ENCODE measurements at places on chromosomes 7 and 10. TPM values are rescaled to one million over a fixed set of nuclear protein-coding genes. Genes with fewer than 3 reads are reported as not detected.
A peak's percentile ranks its signal among the peaks of the same experiment; 100 is the strongest.

The ACTL6B gene
- 1.4 TPM for polyA plus RNA-seq

The GNGT1 gene
- polyA plus RNA-seq: not detected

The NPC1L1 gene
- polyA plus RNA-seq: not detected

The FAM25G gene
- not detected for polyA plus RNA-seq

The TAS2R5 gene
- polyA plus RNA-seq: not detected

The LIPF gene
- polyA plus RNA-seq: 36,465 TPM

The ABCB4 gene
- polyA plus RNA-seq: not detected

The HOXA5 gene
- polyA plus RNA-seq: 12.8 TPM

The AKR1D1 gene
- polyA plus RNA-seq: not detected

The SPDYE2 gene
- polyA plus RNA-seq: not detected

The PRSS37 gene
- polyA plus RNA-seq: not detected

The TDRD1 gene
- polyA plus RNA-seq: 0.06 TPM

DNA sequence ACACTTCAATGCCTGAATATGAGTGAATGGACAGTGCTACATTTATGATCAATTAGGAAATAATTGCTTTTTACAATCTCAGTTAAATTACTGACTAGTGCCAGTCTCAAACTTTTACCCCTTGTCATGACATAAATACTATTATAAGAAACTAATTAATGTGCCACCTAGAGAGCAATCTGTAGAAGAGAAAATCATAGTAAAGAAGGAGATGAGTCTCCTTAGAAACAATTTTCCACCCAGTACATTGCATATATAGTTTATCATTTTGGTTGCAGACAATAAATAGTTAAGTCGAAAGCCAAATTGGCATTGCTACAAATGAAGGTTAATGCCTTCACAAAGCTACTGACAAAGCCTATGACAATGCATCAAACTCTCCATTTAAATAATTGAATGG lies 68.6 kb downstream of the SLC13A1 start:
- H3K4me1 ChIP-seq: no peaks in the 10 kb centered on the region
- H3K27me3 ChIP-seq: no peaks in the 10 kb centered on the region
- no peak overlapping the region for H3K4me3 ChIP-seq
- no peak for DNase-seq
- no peak overlapping the region for H3K27ac ChIP-seq

DNA sequence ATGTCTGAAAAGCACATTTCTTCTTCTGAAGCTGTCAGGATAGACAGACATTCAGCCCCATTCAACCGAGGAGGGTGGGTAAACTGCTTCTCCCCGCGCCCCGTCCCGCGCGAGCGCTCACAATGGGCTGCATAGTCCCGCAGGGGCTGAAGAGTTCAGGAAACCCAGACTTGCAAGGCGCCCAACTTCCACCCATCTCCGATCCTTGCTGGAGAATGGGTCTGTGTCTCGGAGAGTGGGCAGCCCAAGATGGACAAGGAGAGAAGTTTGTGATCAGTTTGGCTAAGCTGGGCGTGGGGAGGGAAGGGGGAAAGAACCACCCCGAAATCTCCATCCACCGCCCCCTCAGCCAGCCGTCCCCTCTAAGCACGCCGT lies 686 bp downstream of the AASS start:
- H3K27me3 ChIP-seq: no peaks in the 10 kb centered on the region
- H3K36me3 ChIP-seq: no peaks in the 10 kb centered on the region
- H3K27ac ChIP-seq: peak overlapping the region; percentile 96

- H3K4me3 ChIP-seq: no peak overlapping the region
- H3K27ac ChIP-seq: no peak overlapping the region
- H3K27me3 ChIP-seq: no peaks in the 10 kb centered on the region
- no peaks in the 10 kb centered on the region for H3K4me1 ChIP-seq
- no peak for DNase-seq
- H3K36me3 ChIP-seq: no peaks in the 10 kb centered on the region
These were observed 438.1 kb upstream of the NRP1 start for GRCh38 chr10:33772370-33773252.

DNA sequence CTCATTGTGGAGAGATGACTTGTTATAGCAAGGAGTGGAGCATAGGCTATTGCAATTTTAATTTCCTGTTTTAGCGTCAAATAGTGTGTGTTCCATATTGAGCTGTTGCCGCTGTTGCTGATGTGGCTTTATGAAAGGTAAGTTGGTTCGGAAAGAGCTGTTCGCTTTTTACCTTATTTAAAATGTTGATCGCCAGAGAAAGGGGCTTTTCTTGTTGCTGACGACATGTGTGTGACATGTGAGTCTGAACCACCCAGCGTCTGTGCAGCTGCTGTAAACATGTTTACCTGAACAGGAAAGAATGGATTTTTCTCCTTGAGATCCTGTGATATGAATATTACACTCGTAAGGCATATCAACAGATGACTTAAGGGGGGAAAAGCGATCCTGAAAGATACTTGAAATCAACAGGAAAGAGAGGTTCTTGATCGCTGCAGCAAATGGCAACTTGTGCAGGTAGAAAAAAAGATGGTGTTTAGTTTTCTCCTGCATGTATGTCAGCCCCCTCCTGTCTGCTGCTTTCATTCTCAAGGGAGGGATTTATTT lies 2.5 kb downstream of the ZEB1 start:
- H3K27ac ChIP-seq: peak overlapping the region; percentile 93
- no peak for DNase-seq
- H3K36me3 ChIP-seq: no peaks in the 10 kb centered on the region
- H3K27me3 ChIP-seq: no peaks in the 10 kb centered on the region
- H3K4me3 ChIP-seq: peak overlapping the region; percentile 87

DNA sequence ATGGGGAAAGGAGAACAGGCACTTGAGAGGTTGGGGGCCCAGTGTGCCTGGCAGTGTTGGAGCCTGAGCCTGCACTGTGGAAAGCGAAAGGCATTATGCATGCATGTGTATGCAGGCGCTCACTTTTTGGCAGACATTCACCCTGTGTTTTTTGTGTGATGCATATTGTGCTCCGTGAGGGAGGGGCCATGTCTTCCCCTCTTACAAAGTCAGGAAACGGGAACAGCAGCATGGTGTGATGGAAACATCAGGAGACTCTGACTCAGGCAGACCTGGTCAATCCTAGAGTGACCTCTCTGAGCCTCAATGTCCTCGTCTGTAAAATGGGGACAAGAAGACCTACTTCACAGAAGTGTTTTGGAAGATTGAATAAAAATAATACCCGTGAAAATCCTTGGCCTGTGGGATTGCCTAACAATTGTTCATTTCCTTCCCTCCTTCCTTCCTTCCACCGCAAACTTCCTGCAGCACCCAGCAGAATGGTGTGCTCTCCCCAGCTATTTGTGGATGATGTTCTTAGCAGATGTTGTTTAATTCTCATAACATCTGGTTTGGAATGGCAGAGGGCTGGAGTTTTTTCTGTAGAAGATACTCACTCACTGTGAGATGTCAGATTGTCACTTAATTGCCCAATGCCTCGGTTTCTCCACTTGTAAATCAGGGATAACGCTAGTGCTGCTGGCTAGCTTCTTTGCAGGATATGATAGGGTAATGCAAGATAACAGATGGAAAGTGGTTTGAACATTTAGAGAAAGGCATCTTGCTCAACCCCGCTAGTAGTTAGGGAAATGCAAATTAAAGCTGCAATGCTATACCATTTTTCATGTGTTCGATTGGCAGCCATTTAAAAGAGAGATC lies 39.8 kb downstream of the CDH23 start:
- no peaks in the 10 kb centered on the region for H3K4me1 ChIP-seq
- no peaks in the 10 kb centered on the region for H3K27me3 ChIP-seq
- no peaks in the 10 kb centered on the region for H3K36me3 ChIP-seq
- DNase-seq: peak; percentile 65
- H3K4me3 ChIP-seq: no peak overlapping the region
- H3K27ac ChIP-seq: no peak overlapping the region

DNA sequence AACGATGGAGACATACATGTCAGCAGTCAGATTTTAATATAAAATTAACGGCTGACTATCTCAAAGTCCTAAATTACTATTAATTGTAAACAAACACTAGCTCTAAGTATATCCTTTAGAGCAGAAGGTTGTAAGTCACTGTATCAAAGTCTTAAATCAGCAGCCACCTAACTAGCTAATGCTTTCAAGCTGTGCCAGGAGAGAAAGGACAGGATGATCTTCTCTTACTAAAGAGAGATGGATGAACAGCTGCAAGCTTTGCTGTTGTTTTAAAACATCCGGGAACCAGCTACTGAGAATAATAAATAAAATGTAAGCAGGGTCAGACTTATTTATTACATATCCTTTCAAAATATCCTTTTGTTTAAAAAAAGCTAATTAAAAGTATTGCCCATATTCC lies 24.0 kb upstream of the ABLIM1 start:
- H3K36me3 ChIP-seq: no peaks in the 10 kb centered on the region
- H3K27me3 ChIP-seq: no peaks in the 10 kb centered on the region
- peaks cover 24% of the 10 kb centered on the region for H3K4me1 ChIP-seq
- H3K4me3 ChIP-seq: no peak overlapping the region
- DNase-seq: no peak

- H3K4me3 ChIP-seq: no peak overlapping the region
- peaks cover under 1% of the 10 kb centered on the region for H3K4me1 ChIP-seq
- H3K27ac ChIP-seq: no peak overlapping the region
These were observed 4.3 kb upstream of the CHCHD2 start for GRCh38 chr7:56110611-56111010.

DNA sequence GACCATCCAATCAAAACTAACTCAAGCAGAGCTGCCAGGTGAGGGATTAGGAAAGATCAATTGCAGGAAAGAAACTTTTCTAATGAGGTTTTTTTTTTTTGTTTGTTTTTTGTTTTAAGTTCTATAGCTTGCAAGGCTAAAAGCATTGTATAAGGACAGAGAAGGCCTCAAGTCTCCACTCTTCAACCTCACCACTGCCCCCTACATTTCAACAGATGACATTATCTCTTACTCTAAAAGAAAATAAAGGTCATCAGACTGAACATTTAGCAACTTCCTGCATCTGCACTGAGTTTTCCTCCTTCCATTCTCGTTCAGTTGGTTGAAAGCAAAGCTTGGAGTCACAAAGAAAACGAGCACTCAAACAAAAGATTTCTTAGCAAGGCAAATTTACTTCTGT lies 45.2 kb upstream of the EXOC4 start:
- H3K4me1 ChIP-seq: no peaks in the 10 kb centered on the region
- no peaks in the 10 kb centered on the region for H3K36me3 ChIP-seq
- H3K27ac ChIP-seq: no peak overlapping the region
- no peak for DNase-seq

- no peaks in the 10 kb centered on the region for H3K4me1 ChIP-seq
- no peaks in the 10 kb centered on the region for H3K36me3 ChIP-seq
These were observed 20.4 kb upstream of the FAM171A1 start for GRCh38 chr10:15391491-15391890.

DNA sequence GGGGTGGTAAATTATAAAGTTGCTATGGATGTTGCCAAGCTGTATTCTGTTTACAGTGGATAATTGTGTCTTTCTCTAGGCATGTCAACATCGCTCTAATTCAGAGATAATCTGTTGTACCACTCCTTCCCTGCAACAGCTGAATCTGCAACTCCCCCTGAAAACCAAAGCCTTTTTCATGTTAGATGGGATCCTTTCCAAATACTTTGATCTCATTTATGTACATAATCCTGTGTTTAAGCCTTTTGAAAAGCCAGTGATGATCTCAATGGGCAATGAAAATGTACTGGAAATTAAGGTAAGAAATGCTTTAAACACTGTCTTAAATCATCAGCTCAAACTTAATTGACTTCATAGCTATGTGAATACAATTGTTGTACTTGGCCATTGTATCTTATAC lies 91.0 kb downstream of the MET start:
- DNase-seq: no peak
- H3K36me3 ChIP-seq: no peaks in the 10 kb centered on the region

DNA sequence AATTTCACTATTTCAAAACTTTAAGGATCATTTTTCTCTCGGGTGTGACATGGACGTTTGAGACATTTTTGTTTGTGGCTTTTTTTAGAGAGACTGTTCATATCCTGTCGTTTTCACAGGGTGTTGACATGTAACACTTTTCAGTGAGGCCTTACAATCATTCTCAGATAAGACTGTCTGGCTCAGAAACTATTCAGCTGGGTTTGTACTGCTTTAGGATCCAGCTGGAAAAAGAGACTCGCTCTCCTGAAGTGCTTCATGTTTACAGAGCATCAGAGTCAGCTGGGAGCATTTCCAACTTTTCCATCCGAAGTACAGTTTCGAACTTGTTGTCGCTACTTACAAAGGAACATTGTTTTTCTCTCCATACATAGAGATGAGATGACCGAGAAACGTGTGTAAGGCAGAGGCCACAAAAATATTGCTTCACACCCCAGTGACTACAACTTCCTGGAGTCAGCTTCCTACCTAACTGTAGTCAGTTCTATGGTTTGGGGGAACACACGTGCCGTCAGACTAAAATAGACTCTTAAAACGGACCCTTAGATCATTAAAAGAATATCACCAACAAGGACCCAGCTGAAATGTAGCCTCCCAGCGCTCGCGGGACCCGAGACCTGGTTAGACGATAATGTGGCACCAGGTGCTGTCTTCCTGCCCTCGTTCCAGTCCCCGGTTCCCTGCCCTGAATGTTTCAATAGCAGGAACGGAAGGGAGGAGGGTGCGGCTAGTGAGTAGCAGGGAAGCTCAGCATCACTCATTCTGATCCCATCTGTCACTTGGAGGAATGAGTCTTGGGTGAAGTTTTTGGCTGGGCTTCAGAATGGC lies 78.0 kb downstream of the MKI67 start:
- peaks cover 50% of the 10 kb centered on the region for H3K4me1 ChIP-seq
- H3K4me3 ChIP-seq: no peak overlapping the region
- peak overlapping the region; percentile 86 for H3K27ac ChIP-seq

GRCh38 chr10:59395984-59396383 lies 33.6 kb upstream of the FAM13C start:
- no peaks in the 10 kb centered on the region for H3K36me3 ChIP-seq
- H3K4me3 ChIP-seq: no peak overlapping the region
- no peaks in the 10 kb centered on the region for H3K27me3 ChIP-seq

GRCh38 chr10:111598433-111599059 lies 521.7 kb downstream of the ADRA2A start:
- no peaks in the 10 kb centered on the region for H3K27me3 ChIP-seq
- H3K36me3 ChIP-seq: no peaks in the 10 kb centered on the region
- DNase-seq: peak; percentile 87
- no peaks in the 10 kb centered on the region for H3K4me1 ChIP-seq
- H3K27ac ChIP-seq: no peak overlapping the region

DNA sequence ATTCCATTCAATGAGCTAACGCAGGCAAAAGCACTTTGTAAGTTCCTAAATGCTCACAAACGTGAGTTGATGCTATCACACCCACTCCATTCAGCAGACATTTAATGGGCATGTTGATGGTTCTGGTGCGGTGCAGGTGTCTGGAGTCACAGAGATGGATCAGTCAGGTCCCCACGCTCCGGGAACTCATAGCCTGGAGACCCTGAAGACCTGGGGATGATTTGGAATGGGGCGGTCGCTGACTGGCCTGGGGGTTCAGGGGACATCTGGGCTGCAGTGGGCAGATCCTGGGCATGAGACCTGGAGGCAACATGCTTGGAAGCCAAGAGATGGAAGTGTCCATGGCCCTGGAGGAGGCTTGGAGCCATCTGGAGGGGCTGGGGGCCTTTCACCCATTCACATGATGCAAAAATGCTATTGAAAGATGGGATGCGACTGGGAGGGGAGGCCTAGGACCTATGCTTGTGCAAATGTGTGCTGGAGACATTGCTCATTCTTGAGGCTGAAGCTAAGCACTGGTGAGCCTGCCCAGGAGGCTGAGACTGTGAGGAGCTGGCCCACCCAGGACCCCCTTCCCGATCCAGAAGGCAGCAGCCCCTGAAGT lies 522.6 kb downstream of the GLRX3 start:
- no peak for DNase-seq
- H3K36me3 ChIP-seq: no peaks in the 10 kb centered on the region
- no peak overlapping the region for H3K4me3 ChIP-seq
- H3K27me3 ChIP-seq: no peaks in the 10 kb centered on the region
- no peak overlapping the region for H3K27ac ChIP-seq

All from stomach (tissue), 19 donors.